ENCODE measurements at places on chromosomes 11 and 22. TPM values are rescaled to one million over a fixed set of nuclear protein-coding genes. Genes with fewer than 3 reads are reported as not detected.

The OR6T1 gene
- total RNA-seq, result not detected

The TBX1 gene
- not detected for total RNA-seq

The FOSL1 gene
- total RNA-seq, result 123 TPM

The MMP8 gene
- not detected for total RNA-seq

The BDNF gene
- 4.7 TPM for total RNA-seq

GRCh38 chr11:7089328-7090251, 792 bp downstream of the RBMXL2 start:
- no peak for DNase-seq

- no peak for DNase-seq
Observed at GRCh38 chr11:27465629-27466028, 7.0 kb downstream of the LGR4 start.

DNA sequence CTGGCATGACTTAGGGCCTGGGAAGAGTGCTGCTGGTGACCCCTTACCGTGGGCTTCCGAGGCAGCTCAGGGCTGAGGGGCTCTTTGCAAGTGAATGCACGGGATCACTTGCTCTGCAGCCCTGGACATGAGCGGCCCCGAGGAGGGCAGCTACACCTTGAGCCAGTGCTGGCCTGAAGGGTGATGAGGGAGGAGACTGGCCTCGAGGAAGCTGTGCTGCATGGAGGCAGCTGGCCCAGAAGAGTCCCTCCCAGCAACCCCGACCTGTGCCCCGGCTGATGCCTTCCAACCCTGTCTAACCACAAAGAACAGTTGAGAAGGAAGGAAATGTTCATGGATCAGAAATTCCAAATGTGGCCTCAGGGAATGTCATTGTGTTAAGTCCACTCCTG, 45.2 kb downstream of the TBX1 start:
- DNase-seq, result no peak

DNA sequence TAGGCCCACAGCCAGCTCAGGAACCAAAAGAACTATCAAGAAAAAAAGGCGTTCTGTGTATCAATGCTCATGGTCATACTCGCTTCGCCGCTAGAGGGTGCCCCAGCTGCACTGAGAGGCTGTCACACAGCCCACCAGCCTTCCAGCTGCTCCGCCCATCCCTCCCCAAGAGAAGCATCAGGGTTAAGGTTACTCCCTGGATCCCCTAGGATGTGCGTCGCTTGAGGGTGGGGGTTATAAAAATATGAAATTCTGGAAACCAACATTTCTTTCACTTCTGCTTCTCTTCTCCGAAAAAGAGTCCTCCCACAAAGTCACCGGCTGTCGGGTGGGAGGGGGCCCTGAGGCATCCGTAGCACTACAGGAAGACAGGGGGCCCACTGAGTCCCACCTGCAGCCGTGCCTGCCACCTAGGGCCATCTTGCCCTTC, 1.7 kb downstream of the CBX6 start:
- DNase-seq, result peak; percentile 95

DNA sequence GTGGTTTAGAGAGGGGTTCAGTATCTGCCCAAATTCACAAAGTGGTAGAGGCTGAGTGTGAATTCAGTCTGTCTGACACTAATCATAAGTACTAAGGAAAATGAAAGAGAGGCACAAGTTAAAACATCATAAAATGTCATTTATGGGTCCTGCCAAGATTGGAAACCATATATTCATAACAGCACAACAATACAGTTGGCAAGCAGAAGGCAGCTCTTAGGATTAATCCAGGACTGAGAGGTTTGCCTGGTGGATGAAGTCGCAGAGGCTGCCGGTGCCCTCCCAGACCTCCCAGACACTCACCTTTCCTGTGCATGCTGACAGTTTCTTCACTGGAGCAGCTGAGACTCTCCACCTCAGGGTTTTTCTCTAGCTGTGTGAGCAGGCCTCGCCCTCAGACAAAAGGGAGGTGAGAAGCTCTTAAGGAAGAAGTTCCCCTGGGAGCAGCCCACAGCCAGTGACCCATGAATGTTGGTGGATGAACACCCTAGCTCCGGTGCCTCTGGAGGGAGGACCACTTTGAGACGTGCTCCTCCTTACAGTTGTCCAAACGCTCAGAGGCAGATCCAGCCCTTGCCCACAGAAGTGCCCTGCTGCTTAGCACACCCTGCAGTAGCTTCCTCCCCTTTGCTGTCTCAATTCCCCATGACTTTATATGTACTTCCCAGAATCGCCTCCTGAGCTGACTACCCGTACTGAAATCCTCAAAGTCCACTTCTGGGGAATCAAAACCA, 43.7 kb downstream of the MAML2 start:
- no peak for DNase-seq

DNA sequence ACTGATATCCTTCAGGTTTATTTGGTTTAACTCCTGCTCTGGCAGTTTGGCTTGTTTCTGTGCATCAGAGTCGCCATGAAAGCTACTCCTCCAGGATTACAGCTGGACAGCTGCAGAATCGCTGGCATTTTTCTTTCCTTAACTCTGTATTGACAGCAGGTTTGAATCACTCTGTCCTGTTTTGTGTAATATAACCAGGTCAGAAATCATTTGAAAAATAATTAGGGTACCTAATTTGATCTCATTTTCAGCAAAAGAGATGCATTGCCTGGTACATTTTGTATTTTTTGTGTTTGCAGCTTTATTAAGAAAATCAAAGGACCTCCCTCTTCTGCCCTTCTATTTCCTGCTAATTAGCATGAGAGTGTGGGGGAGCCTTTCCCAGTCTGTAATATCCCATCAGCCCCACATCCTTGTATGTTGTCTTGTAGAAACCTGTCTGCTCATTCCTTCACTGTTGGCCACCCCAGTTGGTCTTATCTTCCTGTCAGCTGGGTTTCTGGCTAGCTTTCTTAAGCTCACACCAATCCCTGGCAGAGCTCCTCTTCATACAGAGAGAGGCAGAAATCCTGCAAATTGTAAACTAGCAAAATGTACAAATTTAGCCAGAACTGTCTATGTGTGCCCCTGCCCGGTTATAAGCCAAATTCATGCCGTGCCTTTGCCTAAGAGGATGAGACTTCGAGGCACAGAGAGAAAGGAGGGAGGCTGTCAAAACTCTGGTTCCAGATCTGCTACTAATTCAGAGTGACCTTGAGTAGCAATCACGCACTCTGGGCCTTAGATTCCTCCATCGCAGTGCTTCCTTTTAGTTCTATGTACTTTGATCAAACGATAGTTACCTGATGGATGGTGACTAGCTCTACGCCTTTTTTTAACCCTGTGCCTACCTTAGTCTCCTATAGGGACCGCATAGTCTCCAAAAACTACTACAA, 200.6 kb downstream of the NAV2 start:
- no peak for DNase-seq

- no peak for DNase-seq
Observed at GRCh38 chr11:779955-780532, 2.8 kb upstream of the GATD1 start.

GRCh38 chr22:22076932-22077703, 94.5 kb upstream of the TOP3B start:
- DNase-seq, result no peak

- no peak for DNase-seq
Observed at GRCh38 chr22:41642331-41643110, 21.4 kb downstream of the XRCC6 start.

DNA sequence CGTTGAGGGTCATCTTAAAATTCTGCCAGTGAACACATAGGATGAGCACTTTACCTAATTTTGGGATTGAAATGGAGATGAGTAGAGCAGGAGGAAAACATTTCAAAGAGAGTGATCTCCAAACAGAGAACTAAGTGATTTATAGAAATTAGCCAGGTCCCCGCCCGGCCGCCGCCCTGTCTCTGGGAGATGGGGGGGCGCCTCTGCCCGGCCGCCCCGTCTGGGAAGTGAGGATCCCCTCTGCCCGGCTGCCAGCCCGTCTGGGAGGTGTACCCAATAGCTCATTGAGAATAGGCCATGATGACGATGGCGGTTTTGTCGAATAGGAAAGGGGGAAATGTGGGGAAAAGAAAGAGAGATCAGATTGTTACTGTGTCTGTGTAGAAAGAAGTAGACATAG, 276.7 kb upstream of the C11orf87 start:
- DNase-seq, result no peak

DNA sequence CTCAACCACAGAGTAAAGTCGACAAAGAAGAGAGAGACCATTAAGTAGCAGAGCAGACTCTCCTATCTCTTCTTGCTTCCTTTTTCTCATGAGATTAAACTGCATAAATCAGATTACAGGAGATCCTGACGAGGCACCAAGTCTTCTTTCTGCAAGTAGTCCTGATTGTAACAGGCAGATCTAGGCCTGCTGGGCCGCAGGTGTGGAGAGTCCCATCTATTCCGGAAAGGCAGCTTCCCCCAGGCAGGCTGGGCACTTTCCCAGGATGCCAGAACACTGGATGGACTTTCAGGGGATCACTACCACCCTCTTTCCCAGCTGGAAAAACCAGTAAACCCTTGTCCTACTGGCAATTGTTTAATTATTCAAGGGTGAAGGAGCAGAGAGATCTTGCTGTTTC, 173.0 kb upstream of the CADM1 start:
- no peak for DNase-seq

GRCh38 chr11:587546-587945, 11.3 kb downstream of the PHRF1 start:
- DNase-seq, result no peak
